ENCODE measurements at places on chromosomes 12 and 14. TPM values are rescaled to one million over a fixed set of nuclear protein-coding genes. Genes with fewer than 3 reads are reported as not detected.

- peak overlapping the region; percentile 97 for H3K4me3 ChIP-seq
- H3K27me3 ChIP-seq = peaks cover 23% of the 10 kb centered on the region
- DNase-seq = no peak
Observed at GRCh38 chr14:74921987-74922751, 891 bp downstream of the RPS6KL1 start.

DNA sequence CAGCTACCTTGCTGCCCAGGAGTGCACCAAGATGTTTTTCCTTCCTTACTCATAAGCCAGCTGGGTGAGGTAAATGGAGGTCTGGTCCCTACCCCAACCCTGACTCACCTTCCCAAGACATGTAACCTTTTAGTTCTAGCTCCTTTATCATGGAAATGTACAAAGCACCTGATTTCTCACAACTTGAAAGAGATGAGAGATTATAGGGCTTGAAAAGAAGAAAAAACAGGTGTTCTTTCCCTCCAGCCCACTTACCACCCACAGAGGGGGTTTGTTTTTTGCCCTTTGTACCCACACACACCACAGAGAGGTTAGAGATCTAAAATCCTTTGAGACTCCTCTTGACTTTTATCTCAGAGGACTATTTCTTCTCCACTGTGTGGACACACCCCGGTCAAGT is 21.1 kb downstream of the PLXNC1 start:
- DNase-seq = no peak
- H3K36me3 ChIP-seq = no peaks in the 10 kb centered on the region
- H3K27ac ChIP-seq = no peak overlapping the region
- H3K4me3 ChIP-seq = no peak overlapping the region

DNA sequence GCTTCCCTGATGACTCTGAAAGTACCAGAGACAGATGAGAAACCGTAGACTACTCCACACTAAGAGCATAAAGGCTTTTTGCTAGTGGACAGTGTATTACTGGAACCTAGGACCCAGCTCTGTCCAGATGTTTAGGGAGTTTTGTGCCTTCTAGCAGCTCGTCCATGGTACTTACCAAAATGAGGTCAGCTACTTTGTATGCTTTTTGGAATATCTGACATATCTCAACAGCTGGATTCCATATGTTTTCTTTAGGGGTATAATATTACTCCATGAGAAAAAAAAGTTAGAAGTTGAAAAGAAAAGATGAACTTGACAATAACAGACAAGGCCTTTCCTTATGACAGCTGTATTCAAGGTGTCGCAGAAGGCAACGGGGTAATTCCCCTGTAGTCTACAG is 32.1 kb upstream of the FRMD6 start:
- H3K27ac ChIP-seq = no peak overlapping the region
- peaks cover 8% of the 10 kb centered on the region for H3K36me3 ChIP-seq
- H3K4me1 ChIP-seq = no peaks in the 10 kb centered on the region
- H3K4me3 ChIP-seq = no peak overlapping the region
- no peak for DNase-seq

DNA sequence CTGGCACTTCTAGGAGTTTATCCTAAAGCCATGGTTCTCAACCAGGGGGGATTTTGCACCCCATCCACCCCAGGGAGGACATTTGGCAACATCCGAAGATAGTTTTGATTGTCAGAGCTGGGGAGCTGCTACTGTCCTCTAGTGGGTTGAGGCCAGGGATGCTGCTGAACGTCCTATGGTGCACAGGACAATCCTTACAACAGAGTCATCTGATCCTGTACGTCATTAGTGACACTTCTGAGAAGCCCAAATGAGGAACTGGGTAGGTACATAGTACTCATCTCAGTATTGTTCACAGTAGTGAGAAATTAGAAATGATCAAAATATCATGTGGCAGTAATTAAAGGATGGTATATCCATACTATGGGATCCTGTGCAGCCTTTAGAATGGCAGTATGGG is 185.1 kb downstream of the CHST11 start:
- H3K36me3 ChIP-seq = peaks cover 5% of the 10 kb centered on the region
- H3K27me3 ChIP-seq = peaks cover 1% of the 10 kb centered on the region
- no peak overlapping the region for H3K27ac ChIP-seq
- peaks cover 10% of the 10 kb centered on the region for H3K4me1 ChIP-seq
- DNase-seq = no peak
- no peak overlapping the region for H3K4me3 ChIP-seq

- no peak overlapping the region for H3K4me3 ChIP-seq
- peaks cover 8% of the 10 kb centered on the region for H3K36me3 ChIP-seq
- H3K27ac ChIP-seq = no peak overlapping the region
- no peak for DNase-seq
- H3K4me1 ChIP-seq = no peaks in the 10 kb centered on the region
Observed at GRCh38 chr12:20339060-20339459, 29.3 kb upstream of the PDE3A start.

DNA sequence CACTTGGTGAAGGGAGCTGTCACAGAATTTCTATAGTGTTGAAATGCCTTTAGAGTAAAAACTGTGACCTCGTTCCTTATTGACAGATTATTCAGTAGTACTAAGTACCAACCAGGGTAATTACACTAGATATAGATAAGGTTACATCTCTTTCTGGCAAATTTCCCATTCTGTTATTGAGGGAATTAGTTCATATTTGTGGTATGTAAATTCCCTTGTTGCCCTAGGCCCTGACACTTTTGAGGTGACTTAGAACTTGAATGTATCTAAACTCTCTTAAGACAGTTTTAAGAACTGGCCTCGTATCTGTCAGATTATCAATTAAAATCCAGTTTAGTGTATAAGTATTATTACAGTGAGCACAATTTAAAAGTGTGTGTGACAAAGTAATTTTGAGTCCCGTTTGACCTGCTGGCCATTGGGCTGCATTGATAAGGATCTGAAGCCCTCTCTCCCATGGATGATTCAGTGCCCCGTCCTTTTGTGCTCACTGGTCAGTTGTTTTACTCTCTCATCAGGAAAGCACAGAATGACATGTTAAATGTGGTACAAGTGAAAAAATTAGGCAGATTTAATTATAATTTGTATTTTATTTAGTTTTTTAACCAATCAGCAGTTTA is 123.2 kb downstream of the GPR135 start:
- no peak overlapping the region for H3K27ac ChIP-seq
- no peaks in the 10 kb centered on the region for H3K27me3 ChIP-seq
- H3K4me1 ChIP-seq = no peaks in the 10 kb centered on the region
- H3K36me3 ChIP-seq = no peaks in the 10 kb centered on the region

- H3K4me3 ChIP-seq = no peak overlapping the region
- no peak for DNase-seq
- peaks cover 40% of the 10 kb centered on the region for H3K4me1 ChIP-seq
- H3K27ac ChIP-seq = peak overlapping the region; percentile 98
- no peaks in the 10 kb centered on the region for H3K36me3 ChIP-seq
Observed at GRCh38 chr12:130990034-130990433, 36.3 kb downstream of the ADGRD1 start.

GRCh38 chr14:39140170-39140569 is 26.0 kb downstream of the GEMIN2 start:
- peaks cover 8% of the 10 kb centered on the region for H3K36me3 ChIP-seq
- H3K27me3 ChIP-seq = peaks cover 2% of the 10 kb centered on the region
- no peaks in the 10 kb centered on the region for H3K4me1 ChIP-seq
- DNase-seq = no peak
- H3K27ac ChIP-seq = no peak overlapping the region

- no peak overlapping the region for H3K4me3 ChIP-seq
- H3K27me3 ChIP-seq = no peaks in the 10 kb centered on the region
- peaks cover 4% of the 10 kb centered on the region for H3K4me1 ChIP-seq
- no peak overlapping the region for H3K27ac ChIP-seq
Observed at GRCh38 chr12:5648692-5649359, 216.9 kb downstream of the NTF3 start.

DNA sequence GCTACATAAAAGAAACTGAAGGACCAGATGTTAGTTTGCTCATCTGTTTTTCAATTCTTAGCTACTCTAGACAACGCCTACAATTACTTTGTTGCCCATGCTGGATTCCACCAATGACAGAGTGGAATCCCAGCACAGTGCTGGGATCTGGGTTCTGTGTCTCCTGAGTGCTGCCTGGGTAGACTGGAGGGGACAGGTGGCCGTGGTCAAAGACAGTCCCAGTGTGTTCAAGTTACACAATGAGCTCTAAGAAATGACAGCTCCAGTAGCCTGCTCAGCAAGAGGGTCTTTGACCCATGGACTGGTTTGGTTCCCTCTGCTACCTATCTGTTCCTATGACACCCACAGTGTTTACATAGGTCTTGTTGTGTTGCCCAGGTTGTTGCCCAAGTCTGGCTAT is 38.5 kb downstream of the C2CD5 start:
- no peaks in the 10 kb centered on the region for H3K4me1 ChIP-seq
- no peak overlapping the region for H3K27ac ChIP-seq
- no peak overlapping the region for H3K4me3 ChIP-seq
- no peak for DNase-seq
- no peaks in the 10 kb centered on the region for H3K27me3 ChIP-seq
- H3K36me3 ChIP-seq = no peaks in the 10 kb centered on the region

DNA sequence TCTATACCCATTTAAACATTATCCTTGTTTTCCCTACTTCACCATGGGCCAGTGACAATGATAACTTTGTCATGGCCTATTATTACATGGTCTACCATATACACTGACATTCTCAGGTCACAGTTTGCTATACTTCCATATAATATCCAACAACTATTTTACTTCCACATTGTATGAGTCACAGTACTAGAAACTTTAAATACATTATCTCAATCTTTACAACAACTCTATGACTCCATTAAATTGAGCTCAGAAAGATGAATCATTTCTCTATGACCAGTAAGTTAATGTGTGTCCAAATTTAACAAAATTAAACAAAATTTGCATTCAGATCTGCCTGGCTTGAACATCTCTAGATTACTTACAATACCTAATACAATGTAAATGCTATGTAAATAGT is 93.9 kb downstream of the PLEKHG7 start:
- no peak overlapping the region for H3K27ac ChIP-seq
- no peaks in the 10 kb centered on the region for H3K4me1 ChIP-seq
- no peak for DNase-seq
- H3K27me3 ChIP-seq = peaks cover under 1% of the 10 kb centered on the region

DNA sequence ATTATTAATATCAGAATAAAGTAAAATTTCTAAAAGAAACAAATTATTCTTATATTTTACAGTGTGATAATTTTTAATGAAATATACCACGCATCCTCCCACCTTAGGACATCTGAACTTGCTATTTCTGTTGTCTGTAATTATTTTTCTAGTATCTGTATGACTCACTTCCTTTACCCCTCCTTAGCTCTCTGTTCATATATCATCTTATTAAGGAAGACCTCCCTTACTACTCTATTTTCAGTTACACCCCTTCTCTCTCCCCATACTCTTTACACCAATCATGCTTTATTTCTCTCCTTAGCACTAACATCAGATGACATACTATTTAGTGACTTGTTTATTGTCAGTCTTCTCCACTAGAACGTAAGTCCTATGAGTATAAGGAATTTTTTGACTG is 34.2 kb upstream of the C12orf50 start:
- DNase-seq = no peak
- no peaks in the 10 kb centered on the region for H3K36me3 ChIP-seq
- H3K4me3 ChIP-seq = no peak overlapping the region
- H3K4me1 ChIP-seq = no peaks in the 10 kb centered on the region
- H3K27me3 ChIP-seq = no peaks in the 10 kb centered on the region

- H3K4me1 ChIP-seq = no peaks in the 10 kb centered on the region
- no peak overlapping the region for H3K4me3 ChIP-seq
- H3K27me3 ChIP-seq = peaks cover 2% of the 10 kb centered on the region
- no peak for DNase-seq
Observed at GRCh38 chr12:87266305-87266704, 762.9 kb downstream of the C12orf50 start.

GRCh38 chr14:67360470-67361206 is 510 bp downstream of the EIF2S1 start:
- peaks cover 13% of the 10 kb centered on the region for H3K4me1 ChIP-seq
- H3K27ac ChIP-seq = peak overlapping the region; percentile 86
- no peaks in the 10 kb centered on the region for H3K36me3 ChIP-seq
- H3K27me3 ChIP-seq = peaks cover 6% of the 10 kb centered on the region
- H3K4me3 ChIP-seq = peak overlapping the region; percentile 99

DNA sequence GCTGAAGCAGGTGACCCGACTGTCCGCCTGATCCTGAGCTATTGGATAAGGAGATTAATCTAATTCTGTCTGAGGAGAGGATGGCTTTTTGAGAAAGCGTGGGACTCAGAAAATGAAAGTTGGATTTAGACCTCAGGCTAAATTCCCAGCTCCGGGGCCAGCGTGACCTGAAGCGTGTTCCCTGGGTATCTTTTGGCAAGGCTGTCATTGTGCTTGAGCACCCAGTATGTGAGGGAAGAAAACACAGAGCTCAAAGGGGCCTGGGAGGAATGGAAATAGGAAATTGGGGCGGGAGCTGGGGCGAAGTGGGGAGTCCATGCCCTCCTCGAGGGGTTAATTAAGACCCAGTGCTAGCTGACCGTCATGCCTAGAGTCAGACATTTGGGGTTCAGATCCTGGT is 17.5 kb upstream of the CCDC63 start:
- DNase-seq = no peak
- H3K27ac ChIP-seq = no peak overlapping the region
- H3K4me1 ChIP-seq = peaks cover 4% of the 10 kb centered on the region
- no peaks in the 10 kb centered on the region for H3K36me3 ChIP-seq
- H3K4me3 ChIP-seq = no peak overlapping the region

DNA sequence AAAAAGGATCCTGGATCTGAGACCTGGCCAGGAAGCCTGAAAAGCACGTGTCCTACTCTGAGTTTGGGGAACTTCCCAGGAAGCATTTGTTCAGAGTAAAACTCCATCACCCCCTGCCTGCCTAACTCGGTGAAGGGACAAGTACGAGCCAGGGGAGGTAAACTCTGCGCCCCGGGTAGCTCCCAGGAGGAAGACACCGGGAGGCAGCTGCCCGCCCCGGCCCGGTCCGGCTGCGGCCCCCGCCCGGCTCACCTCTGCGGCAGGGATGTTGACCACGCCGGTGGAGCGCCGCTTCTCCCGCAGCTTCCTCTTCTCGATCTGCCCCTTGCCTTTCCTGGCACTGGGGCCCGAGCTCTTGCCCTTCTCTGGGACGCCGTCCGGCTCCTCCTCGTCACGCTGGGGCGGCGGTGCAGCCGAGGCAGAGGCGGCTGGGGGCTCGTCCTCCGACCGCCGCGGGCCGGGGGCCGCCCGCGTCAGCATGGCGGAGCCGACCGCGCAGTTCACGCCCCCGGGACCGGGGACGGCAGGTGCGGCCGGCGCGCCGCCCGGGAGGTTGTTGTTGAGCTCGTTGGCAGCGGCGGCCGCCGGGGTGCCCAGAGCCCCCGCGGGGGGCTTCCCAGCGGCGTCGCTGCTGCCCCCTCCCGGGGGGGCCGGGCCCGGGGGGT is 1.2 kb downstream of the PAWR start:
- H3K27ac ChIP-seq = no peak overlapping the region
- H3K36me3 ChIP-seq = no peaks in the 10 kb centered on the region
- DNase-seq = peak; percentile 60

Gene SERPINA4
- total RNA-seq = not detected

Gene NDUFA12
- total RNA-seq = 73.8 TPM

Gene GPR162
- total RNA-seq = 145 TPM

Gene C12orf42
- not detected for total RNA-seq

Gene MUCL1
- not detected for total RNA-seq

Gene TSPAN11
- total RNA-seq = 31.0 TPM

Data from glutamatergic neuron (in vitro differentiated cells).